Activated CD4-positive, alpha-beta T cell treated with anti-CD3 and anti-CD28 coated beads, Interleukin-2, amount 50 U/mL, for 4 hours (primary cell): ENCODE measurements at places on chromosomes 4 and X.

DNA sequence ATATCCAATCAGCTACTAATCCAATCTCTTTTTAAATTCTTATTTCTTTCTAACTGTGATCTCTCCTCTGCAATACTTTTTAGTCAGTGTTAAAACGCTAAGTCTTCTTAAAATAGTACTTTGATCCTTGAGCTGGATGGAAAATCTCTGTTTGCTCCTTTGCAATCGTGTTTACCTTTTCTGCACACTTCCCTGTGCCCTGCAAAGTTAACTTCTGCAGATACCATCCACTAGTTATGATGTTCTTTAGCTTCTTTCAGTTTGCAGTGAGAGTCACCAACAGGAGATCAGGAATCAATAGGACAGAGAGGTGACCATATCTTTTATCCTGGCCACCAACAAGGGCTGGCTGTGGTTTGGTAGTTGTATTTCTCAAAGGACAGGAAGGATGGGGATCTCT, 391.5 kb downstream of the GASK1B start:
- DNase-seq = no peak

- DNase-seq = no peak
Measured at GRCh38 chr4:51858605-51859202, 15.8 kb downstream of the DCUN1D4 start.

DNA sequence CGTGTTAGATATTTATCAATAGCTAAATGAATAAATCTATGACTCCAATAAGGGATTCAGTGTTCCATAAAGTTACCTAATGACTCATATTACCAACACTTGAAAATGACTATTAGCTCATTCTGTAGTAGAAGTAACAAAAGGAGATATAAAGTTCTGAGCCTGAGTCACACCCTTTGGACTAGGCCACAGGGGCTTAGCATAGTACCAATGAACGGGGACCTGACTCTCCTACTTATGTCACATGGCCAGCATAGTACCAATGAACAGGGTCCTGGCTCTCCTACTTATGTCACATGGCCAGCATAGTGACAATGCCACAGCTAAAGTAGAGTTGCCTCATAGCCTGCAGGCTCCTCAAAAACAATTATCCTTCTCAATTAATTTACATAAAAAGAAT, 43.7 kb downstream of the MAGEB16 start:
- DNase-seq = no peak

DNA sequence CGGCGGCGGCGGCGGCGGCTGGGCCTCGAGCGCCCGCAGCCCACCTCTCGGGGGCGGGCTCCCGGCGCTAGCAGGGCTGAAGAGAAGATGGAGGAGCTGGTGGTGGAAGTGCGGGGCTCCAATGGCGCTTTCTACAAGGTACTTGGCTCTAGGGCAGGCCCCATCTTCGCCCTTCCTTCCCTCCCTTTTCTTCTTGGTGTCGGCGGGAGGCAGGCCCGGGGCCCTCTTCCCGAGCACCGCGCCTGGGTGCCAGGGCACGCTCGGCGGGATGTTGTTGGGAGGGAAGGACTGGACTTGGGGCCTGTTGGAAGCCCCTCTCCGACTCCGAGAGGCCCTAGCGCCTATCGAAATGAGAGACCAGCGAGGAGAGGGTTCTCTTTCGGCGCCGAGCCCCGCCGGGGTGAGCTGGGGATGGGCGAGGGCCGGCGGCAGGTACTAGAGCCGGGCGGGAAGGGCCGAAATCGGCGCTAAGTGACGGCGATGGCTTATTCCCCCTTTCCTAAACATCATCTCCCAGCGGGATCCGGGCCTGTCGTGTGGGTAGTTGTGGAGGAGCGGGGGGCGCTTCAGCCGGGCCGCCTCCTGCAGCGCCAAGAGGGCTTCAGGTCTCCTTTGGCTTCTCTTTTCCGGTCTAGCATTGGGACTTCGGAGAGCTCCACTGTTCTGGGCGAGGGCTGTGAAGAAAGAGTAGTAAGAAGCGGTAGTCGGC, 528 bp downstream of the FMR1 start:
- DNase-seq = no peak

GRCh38 chrX:2483398-2484060, 17.2 kb downstream of the DHRSX start:
- no peak for DNase-seq

DNA sequence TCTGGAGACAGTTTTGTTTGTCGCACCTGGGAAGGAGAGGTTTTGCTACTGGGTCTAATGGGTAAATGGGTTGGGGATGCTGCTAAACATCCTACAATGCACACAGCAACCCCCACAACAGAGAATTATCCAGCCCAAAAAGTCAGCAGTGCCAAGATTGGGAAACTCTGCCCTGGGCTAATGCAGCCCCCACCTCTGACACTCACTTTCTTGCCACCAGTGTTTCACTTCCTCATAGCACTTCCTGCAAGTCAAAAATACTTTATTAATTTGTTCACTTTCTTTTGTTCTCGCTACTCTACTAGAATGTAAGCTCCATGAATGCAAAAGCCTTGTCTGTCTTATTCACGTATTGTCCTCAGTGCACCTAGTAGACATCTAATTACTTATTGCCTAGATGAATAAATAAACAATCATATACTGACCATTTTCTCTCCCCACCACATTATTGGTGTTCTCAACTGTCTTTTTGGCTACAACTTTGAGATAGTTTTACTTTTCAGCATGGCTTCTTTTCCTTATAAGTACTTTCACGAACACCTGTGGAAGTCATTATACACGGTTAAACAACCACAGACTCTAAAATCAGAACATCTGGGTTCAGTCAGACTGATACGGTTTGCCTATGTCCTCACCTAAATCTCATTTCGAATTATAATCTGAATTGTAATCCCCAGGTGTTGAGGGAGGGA, 82.0 kb upstream of the PITX2 start:
- DNase-seq = no peak

DNA sequence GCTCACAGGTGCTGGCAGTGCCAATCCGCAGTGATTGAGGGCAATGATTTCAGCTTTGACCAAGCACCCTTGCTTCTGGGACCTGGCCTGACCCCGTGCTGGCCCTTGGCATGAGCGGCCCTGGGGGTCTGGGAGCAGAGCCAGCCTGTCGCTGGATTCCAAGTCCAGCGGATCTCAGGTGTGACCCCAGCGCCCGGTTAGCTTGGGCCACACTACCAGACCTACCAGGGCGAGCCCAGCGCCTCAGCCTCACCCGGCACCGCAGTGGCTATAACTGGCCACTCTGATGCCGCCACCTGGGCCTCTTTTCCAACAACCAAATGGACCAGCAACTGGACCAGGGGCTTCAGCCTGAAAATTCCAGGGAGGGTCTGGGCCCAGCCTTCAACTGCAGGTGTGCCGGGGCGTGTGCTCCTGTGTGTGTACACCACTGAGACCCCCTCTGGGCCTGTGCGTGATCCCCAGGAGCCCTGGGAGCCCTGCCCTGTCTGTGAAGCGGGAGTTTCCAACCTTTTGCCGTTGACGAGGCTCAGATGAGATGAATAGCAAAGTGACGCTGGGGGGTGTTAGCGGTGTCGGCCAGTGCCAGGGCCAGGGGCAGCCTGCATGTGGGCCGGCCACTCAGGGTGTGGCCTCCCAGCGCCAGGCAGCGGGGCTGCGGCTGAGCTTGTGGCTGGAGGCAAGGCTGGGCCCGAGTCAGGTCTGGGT, 658 bp downstream of the SH3TC1 start:
- DNase-seq = no peak

DNA sequence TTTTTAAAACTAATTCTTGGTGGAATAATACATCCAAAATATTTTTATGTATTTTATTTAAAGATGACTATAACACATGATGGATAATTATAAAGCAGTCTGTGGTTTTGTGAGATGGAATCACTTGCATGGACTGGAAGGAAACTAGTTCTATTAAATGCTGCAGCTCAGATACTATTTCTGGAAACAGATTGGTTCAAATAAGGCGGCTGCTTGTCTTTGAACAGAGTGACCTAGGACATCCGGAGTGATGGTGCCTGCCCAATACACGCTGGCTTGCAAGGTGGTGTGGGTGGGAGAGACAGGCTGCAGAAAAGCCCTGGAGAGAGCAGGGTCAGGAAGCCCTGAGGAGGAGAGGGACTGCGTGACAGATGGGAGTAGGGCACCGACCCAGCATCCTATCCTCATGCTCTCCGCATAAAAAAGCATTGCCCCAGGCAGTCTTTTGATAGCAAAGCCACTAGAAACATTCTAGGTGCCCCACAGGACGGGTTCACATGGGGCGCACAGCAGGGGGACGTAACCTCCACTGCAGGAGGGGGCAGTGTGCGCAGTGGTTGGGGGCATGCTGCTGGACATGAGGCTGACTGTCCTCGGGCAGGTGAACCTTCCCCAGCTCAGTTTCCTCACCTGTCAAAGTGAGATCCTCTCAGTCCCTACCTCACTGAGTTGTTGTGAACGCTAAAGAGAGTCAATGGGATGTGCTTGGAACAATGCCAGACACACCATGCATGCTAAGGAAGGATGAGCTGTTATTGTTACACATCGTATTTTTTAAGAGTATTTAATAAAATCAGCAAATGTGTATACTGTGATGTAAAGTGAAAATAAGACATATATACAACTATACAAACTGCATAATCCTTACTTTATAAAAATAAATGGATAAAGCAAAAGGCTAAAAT, 71.3 kb downstream of the EVC2 start:
- no peak for DNase-seq

DNA sequence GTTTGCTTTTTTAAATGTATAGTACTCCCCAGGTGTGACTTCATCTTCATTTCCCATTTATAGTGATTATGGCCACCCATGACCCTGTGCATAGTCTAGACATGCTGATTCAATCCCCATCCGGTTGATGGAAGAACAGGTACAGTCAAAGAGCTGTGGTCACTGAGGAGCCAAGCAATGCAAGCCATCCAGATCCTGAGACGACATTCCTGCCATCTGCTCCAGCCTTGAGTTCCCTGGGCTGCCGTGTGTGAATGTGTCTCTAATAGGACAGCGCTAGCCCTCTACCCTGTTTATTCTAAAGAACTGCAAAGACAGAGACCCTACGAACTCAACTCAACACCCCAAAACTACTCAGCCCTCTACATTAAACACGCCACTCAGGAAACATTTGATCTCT, 1.7 kb downstream of the KCNIP4 start:
- no peak for DNase-seq

- no peak for DNase-seq
Measured at GRCh38 chr4:13821522-13821921, 194.0 kb upstream of the BOD1L1 start.

GRCh38 chrX:136260776-136261175, 9.6 kb upstream of the MAP7D3 start:
- no peak for DNase-seq

DNA sequence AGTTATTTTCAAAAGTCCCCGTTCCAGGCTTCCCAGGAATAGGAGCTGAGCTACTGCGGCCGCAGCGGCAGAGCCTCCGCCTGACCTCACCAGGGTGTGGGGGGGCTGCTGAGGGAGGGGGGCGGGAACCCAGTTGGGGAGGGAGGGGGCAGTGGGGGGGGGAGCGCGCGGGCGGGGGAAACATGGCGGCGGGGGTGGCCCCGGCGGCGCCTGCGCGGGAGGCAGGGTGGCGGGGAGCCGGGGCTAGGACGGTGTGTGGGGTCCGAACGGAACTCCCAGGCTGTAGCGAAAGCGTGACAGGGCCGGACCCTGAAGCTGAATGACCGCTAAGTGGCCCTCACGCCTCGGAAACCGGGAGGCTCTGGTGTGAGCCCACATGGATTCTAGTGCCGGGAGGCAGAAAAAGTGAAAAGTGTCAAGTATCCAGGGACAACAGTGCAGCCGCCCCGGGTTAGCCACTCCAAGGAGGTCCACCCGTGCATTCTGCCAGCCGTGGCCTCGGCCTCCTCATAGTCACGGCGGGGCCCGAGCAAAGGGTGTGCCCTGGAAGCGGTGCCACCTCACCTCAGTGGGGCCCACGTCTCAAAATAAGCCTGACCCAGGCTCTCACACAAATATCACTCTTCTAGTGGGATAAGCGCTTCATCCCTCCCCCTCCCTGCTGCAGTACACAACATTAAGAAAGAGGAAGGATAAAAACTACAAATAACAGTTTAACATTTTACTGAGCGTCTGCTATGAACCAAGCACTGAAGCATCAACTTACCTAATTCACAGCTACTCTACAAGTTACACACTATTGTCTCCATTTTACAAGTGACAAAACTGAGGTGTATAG, at the start of gene KLHL13:
TSS of gene KLHL13 (minus strand) at position 98 of the 838 bp plus-strand sequence. CDS start 88,337 bp downstream, outside the sequence.
- DNase-seq = no peak

GRCh38 chr4:144611850-144612249, 34.1 kb upstream of the HHIP start:
- no peak for DNase-seq

GRCh38 chr4:134915355-134915754, 713.8 kb upstream of the PABPC4L start:
- DNase-seq = no peak

DNA sequence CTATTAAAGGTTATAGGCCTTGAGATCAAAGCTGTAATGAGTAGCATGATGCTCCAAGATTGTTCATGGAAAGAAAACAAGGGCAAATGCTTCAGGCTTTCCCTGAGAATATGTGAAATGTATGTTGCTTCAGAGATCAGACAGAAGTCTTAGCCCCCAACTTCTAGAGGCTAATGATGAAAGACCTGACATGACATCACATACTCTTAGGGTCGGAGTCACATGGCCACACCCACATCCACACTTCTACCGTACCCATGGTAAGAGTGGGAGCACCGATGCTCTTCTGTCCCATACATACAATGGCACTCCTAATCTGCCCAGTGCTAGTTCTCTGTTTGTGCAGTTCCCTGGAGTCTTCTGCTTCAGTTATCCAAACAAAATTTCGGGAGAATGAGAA, 111.9 kb upstream of the ACSL4 start:
- DNase-seq = no peak

DNA sequence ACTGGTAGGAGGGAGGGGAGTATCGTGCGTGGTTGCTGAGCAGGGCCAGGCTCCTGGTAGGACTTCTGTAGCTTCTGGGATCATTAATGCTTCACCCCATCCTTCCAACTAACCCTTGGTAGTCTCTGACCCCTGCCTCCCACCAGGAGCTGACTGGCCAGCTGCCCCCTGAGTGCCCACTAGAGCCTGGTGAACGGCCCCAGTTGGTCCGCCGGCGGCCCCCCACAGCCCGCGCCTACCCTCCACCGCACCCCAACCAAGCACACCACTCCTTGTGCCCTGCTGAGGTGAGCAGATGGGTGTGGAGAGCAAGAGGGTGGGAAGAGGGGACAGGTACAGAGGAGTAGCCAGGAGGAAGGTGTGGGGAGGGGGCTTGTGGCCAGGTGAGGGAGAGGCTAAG, 4.9 kb downstream of the CCDC120 start:
- no peak for DNase-seq
